ENCODE measurements at places on chromosomes 2 and 18.

DNA sequence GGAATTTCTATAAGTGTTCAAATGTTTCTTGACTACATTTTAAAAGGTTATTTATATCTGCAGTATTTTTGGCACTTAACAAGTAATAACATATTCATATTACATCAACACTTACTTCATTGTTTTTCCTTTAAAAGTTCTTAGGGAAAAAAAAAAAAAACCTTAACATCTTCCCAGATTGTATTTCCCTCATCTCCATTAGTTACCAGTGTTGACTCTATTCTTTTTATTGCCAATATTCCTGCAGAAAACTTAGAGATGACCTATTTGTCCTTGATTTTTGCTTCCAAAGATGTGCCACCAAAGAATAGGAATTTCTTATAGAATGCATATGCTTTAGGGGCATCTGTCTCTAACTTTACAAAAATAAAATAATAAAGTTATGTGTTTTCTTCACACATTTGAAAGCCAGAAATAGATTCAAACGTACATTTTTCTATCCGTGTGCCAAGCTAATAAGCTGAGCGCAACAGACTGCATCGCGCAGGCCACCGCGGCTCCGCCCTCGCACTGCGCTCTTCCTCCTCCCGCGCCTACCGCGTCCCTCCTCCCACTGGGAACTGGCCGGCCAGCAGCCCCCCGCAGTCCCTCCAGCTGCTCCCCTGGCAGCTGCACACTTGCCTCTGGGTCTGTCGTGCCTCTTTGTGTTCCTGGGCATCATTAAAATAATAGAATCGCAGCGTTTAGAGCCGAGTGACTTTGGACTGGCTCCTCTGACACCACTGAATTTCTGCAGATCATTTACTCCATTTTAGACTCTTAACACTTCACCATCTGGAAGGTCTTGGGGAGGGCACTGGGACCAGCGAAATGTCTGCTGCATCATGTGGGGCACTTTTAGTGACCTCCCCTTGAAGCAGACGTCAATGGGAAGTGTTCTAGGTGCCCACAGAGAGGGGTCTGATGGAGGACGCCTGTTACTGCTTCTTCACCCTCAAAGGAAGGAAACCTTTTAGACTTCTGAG lies 21.2 kb upstream of the NAB1 start:
- DNase-seq = no peak

DNA sequence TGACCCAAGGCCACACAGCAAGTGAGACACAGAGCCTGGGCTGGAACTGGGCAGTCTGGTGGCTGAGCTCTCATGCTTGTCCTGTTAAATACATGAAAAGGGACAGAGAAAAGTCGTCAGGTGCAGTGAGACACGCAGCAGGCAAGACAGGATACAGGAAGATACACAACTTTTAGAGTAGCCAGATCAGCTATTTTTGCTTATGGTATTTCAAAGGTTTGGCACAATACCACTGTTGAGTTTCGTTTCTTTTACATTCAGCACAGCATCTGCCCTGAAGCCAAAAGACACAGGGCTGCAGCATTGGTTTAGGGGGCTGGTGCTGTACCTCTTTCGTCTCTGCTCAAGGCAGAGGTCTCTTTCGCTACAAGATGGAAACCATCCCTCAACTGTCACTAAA lies 14.0 kb downstream of the FHL2 start:
- DNase-seq = no peak

DNA sequence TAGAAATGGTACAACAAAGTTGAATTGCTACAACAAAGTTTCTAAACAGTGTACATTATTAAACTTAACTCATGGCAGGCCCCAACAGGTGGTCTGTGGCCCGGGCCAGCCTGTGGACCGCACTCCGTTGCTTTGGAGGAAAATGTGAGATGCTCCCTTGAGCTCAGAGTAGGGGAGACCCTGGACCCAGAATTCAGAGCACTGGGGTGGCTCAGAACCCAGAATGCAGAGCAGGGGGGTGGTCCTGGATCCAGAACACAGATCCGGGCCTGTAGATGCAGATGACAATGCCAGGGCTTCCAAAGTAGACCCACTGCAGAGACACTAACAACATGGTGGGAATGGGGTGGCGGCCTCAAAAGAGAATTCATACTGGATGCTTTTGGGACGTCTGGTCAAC lies 311.0 kb downstream of the NDUFA10 start:
- DNase-seq = no peak

DNA sequence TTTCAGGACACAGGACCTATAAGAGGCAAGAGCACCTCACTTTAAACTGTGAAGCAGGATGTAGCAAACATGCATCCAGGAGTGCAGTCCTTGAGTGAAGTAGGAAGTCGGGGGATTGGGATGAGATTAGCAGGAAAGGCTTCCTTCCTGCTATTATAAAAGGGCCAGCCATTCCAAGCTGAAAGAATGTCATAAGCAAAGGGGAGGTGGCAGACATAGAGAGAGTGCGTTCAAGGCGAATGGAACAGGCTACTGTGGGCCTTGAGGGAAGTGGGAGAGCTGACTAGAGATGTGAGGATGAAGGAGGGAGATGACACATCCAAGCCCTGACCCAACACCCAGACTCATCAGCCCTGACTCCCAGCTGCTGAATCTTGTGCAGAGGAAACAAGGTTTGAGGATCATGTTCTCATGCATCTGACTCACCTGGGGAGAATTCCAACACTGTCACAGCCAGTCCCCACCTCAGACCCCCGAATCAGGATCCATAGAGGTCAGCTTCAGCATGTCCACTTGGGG lies 63.9 kb downstream of the GYPC start:
- no peak for DNase-seq

DNA sequence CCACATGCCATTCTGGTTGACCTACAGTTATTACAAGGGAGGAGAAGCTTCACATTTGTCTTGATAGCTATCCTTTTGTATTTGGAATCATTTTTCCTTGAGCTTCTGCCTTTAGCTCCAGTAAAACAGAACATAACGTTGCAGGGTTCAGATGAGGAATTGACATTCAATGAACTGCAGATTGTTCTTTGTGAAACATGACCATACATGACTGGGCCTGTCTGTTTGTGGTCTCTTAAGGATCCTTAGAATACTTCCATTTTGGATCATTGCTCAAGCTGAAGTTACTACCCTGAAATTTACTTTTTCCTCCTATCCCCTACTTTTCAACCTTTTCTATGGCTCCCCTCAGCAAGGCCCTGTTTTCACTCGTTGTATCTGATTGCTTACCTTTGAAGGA lies 1281.7 kb upstream of the CELF4 start:
- no peak for DNase-seq

GRCh38 chr2:102238039-102238756 lies 51.4 kb downstream of the IL1RL2 start:
- peak; percentile 47 for DNase-seq

DNA sequence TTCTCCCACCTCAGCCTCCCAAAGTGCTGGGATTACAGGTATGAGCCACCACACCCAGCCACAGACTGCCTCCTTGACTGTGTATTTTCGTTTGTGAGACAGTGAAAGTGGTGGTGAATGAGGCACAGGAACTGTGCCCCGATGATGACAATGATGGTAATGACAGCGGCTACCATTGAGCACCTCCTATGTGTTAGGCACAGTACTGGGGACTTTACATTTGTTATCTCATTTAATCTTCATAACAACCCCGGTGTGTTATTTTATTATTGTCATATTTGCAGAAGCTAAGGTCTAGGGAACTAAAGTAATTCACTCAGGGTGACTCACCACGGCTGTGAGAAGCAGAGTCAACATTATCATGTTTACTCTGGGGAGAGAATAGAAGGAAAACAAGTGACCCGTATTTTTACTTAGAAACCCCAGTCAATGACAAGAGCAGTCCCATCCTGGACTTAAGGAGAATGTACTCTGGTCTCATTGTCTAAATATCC lies 77.6 kb upstream of the ALPP start:
- DNase-seq = no peak

GRCh38 chr2:241519669-241520068 lies 11.3 kb upstream of the STK25 start:
- DNase-seq = no peak

DNA sequence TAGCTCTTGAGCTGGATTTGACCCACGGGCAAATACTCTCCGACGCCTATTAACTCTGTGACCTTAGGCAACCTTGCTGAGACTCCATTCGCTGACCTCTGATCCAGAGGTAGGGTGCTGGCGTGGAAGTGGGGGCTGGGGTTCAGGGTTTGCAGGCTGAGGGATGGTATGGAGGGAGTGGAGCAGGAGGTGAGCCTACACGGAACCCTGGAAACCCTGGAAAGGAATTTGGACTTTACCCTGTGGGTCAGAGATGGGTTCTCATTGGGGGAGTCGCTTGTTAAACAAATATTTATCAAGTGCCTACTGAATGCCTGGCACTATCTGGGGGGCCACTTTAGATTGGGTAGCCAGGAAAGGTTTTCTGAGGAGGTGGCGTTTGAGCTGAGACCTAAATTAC lies 58.2 kb upstream of the FZD7 start:
- DNase-seq = no peak

GRCh38 chr2:127165539-127165935 lies 54.6 kb downstream of the CYP27C1 start:
- no peak for DNase-seq

DNA sequence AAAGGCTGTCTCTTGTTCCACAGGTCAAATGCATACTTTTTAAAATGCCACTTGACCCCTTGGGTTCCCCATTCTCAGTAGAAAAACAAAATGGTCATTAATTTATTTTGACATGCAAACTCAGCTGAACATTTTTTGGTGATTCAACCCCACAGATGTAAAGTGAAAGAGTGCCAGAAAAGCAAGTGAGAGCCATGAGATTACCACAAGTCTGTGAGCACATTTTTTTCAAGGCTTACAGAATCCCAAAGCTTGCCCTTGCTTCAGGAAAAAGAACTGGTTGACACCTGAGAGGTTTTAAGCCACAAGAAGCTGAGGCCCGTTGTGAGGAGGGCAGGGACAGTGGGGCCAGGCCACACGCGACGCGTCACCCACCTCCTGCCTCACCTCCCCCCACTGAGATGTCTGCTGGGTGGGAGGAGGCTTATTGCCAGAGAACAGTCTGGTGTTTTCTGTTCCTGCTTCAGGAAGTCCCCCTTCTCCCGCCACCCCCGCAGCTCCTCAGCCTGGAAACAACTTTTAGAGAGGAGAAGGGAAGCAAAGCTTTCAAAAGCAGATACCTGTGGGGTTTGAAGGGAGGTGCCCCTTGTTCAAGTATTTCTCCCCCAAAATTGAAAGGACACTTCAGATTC lies 70.4 kb upstream of the CYP1B1 start:
- no peak for DNase-seq

DNA sequence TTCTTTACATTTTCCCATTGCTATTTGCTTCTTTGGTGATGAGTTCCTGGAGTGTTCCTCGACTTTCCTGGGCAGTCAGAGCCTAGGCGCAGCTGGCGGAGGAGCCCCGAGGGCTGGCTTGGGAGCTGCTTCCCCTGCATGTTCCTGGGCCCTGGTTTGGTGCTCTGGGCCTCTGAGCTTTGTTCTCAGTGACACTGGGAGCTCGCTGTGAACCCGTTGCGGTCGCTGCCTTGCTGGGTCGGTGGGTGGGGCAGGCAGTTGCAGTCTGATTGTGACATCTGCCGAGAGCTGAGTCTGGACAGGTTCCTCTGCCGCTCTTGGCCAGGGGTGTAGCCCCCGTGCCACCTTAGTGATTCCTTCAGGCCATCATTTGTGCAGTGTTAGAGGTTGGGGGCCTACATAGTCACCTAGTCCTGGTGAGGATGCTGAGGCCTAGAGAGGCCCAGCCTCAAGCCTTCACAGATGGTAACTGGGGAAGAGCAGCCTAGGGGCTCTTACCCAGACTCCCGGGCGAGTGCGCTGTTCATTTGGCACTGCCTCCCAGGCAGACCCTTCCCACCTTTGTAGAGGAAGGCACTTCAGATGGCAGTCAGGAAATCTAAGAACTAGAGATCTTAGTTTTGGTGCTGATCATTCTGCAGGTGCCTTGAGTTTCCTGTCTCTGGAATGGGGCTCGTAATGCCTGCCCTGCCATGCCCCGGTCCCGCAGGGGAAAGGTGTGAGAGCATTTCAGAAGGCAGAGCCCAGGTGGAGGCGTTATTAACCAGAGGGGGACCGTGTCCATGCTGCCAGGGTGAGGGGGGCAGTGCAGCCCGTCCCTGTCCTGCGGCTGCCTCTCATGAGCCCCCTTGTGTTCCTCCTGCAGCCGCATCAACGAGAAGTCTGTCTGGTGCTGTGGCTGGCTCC lies 8.4 kb downstream of the ASB1 start:
- no peak for DNase-seq

GRCh38 chr2:41892476-41892875 lies 155.3 kb upstream of the PKDCC start:
- no peak for DNase-seq

GRCh38 chr2:174608866-174609214 lies 11.2 kb upstream of the WIPF1 start:
- no peak for DNase-seq

DNA sequence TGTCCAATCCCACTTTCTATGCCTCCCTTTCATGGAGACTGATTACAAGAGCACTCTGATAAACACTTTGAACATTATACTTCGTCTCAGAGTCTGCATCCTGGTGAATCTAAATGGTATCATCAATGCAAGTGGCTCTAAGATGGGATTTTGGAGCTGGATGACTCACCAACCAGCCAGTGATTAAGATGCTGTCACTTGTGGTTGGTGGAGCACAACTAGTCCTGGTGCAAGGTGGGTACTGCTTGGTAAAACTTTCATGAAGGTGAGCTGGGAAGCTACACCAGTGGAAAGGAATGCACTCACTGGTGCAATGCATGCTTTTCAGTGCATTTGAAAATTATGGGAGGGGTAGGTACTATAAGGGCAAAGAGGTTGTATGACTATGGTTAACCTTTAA lies 137.7 kb upstream of the TRIB2 start:
- DNase-seq = no peak

- DNase-seq = no peak
Observed at GRCh38 chr2:9170458-9171130, 36.0 kb upstream of the ASAP2 start.

- no peak for DNase-seq
Observed at GRCh38 chr2:47173986-47174732, 19.1 kb upstream of the STPG4 start.

- no peak for DNase-seq
Observed at GRCh38 chr18:7945882-7946281, 378.8 kb downstream of the PTPRM start.

GRCh38 chr2:240553956-240554480 lies 3.8 kb downstream of the ANKMY1 start:
- no peak for DNase-seq

GRCh38 chr18:71503222-71503621 lies 1040.9 kb downstream of the CBLN2 start:
- no peak for DNase-seq

DNA sequence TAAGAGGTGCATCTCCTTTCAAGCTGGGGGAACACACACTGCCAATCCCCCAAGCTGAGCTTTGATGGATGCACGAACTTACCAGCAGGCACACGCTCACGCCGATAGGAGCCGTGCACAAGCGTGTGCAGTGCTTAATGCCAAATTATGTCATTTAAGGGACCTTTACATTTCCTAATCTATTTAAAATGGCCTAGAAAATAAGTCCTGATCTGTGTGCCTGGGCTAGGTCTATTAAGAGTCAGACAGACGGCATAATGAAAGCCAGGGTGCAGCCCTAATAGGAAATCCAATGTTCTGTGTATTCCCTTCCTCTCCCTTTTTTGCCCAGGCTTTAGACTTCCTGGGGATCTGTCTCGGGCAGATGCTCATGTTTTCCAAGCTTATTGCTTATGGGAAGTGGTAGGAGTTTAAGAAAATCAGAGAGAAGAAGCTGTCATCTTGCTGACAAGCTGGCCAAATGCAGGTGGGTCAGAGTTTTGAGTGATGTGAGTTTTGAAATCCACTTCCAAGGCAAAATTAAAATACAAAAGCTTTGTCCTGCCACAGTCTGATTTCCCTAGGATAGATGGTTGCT lies 142.6 kb downstream of the MYT1L start:
- DNase-seq = no peak

All from stimulated activated CD4-positive, alpha-beta T cell treated with anti-CD3 and anti-CD28 coated beads, Interleukin-2, amount 100 ng/mL, for 24 hours (primary cell).